Kidney (tissue), 22 donors: ENCODE measurements at places on chromosomes 16 and 17. TPM values are rescaled to one million over a fixed set of nuclear protein-coding genes. Genes with fewer than 3 reads are reported as not detected.

GPR139 gene
- total RNA-seq, result not detected

C17orf107 gene
- 4.4 TPM for total RNA-seq

COX6A2 gene
- not detected for total RNA-seq

CTF1 gene
- 7.3 TPM for total RNA-seq

DNA sequence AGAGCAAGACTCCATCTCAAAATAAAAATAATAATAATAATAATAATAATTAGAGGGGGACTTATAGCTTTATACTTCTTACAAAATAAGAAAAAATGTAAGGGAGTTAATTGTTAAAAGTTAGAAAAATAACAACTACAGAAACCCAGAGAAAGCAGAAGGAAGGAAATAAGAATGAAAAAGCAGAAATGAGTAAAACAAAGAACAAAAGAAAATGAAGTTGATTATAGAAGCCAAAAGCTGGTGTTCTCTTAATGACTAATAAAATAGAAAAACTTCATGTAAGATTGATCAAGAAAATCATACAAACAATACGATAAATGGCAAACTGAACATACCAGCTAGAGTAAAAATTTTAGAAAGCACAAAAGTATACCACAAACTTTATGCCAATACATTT is 6.8 kb upstream of the NSMCE1 start:
- no peaks in the 10 kb centered on the region for H3K36me3 ChIP-seq
- DNase-seq, result no peak
- no peak overlapping the region for H3K4me3 ChIP-seq
- H3K27me3 ChIP-seq, result no peaks in the 10 kb centered on the region
- no peaks in the 10 kb centered on the region for H3K4me1 ChIP-seq

RAB11FIP4 gene
- total RNA-seq, result 32.5 TPM

DNA sequence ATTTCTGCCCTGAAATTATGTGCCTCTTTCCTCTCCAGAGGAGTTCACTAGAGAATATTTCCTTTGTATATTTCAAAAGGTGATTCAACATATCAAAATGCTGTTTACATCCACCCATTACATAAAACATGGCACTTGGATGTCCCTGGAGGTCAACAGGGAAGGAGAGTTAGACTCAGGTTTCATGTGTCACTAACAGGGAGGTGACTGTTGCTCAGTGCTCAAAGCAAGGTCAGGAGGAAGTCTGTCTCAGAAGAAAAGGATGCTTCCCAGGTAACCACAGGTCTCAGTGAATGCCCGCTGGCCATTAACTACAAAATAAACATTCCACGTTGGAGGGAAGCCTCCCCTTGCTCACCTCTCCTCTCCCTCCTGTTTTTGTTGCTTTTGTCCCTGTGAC is 198.6 kb downstream of the AXIN2 start:
- H3K27me3 ChIP-seq, result no peaks in the 10 kb centered on the region
- H3K36me3 ChIP-seq, result no peaks in the 10 kb centered on the region
- peak; percentile 21 for DNase-seq
- H3K27ac ChIP-seq, result no peak overlapping the region
- H3K4me3 ChIP-seq, result no peak overlapping the region

- no peaks in the 10 kb centered on the region for H3K36me3 ChIP-seq
- no peak overlapping the region for H3K4me3 ChIP-seq
- H3K4me1 ChIP-seq, result no peaks in the 10 kb centered on the region
- DNase-seq, result no peak
- no peaks in the 10 kb centered on the region for H3K27me3 ChIP-seq
Measured at GRCh38 chr16:68640972-68641371, 4.1 kb upstream of the CDH3 start.

JPT2 gene
- total RNA-seq, result 89.3 TPM

DNA sequence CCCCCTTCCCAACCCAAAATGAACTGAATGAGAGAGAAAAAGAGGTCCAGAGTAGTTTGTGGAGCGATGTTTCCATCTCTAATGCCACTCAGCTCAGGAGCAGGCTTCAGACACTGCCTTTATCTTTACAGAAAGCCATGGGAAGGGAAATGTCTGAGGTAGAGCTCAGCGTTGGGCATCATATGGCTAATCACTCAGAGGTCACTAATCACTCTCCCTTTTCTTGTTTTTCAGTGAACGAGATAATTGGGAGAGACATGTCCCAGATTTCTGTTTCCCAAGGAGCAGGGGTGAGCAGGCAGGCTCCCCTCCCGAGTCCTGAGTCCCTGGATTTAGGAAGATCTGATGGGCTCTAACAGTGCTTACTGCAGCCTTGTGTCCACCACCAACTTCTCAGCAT is 9.8 kb downstream of the ESRP2 start:
- H3K36me3 ChIP-seq, result peaks cover 15% of the 10 kb centered on the region
- peaks cover 6% of the 10 kb centered on the region for H3K4me1 ChIP-seq
- no peak overlapping the region for H3K27ac ChIP-seq
- no peak for DNase-seq
- no peaks in the 10 kb centered on the region for H3K27me3 ChIP-seq

- no peak for DNase-seq
- no peaks in the 10 kb centered on the region for H3K36me3 ChIP-seq
- H3K4me3 ChIP-seq, result no peak overlapping the region
- no peak overlapping the region for H3K27ac ChIP-seq
- no peaks in the 10 kb centered on the region for H3K4me1 ChIP-seq
- H3K27me3 ChIP-seq, result no peaks in the 10 kb centered on the region
Measured at GRCh38 chr16:62130101-62130500, 93.9 kb upstream of the CDH8 start.

DNA sequence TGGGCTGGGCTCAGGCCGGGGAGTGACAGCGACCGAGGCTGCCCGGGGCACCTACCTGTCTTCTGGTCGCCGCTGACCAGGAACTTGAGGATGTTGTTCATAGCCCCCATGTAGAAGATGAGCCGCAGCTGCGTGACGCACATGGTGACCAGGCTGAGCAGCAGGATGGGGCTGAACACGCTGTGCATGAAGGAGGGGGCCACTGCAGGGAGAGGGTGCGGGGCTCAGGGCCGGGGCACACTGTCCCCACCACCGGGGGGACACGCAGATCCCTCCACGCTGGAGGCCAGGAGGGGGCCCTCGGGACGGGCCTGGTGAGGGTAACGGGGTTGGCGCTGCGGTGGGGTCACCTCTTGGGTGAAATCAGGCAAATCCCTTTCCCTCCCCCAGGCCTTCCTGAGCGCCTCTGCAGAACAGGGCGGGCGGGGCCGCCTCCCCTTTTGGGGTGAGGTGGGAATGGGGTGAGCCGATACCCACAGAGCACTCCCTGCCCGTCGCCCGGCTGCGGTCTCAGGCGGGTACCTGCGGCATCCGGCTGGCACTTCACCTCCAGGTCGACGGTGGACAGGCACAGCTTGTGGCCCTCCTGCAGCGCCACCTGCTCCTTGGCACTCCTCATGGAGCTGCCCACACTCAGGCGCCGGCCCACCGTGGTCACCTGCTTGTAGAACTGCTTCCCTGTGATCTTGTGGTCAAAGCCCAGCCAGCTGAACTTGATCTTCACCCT is 28.3 kb upstream of the PITPNA start:
- no peak for DNase-seq
- H3K4me3 ChIP-seq, result no peak overlapping the region
- H3K36me3 ChIP-seq, result no peaks in the 10 kb centered on the region
- no peaks in the 10 kb centered on the region for H3K4me1 ChIP-seq
- H3K27me3 ChIP-seq, result no peaks in the 10 kb centered on the region

GRCh38 chr16:79664407-79664806 is 63.9 kb upstream of the MAF start:
- no peaks in the 10 kb centered on the region for H3K36me3 ChIP-seq
- no peaks in the 10 kb centered on the region for H3K27me3 ChIP-seq
- H3K27ac ChIP-seq, result no peak overlapping the region
- no peaks in the 10 kb centered on the region for H3K4me1 ChIP-seq

DNA sequence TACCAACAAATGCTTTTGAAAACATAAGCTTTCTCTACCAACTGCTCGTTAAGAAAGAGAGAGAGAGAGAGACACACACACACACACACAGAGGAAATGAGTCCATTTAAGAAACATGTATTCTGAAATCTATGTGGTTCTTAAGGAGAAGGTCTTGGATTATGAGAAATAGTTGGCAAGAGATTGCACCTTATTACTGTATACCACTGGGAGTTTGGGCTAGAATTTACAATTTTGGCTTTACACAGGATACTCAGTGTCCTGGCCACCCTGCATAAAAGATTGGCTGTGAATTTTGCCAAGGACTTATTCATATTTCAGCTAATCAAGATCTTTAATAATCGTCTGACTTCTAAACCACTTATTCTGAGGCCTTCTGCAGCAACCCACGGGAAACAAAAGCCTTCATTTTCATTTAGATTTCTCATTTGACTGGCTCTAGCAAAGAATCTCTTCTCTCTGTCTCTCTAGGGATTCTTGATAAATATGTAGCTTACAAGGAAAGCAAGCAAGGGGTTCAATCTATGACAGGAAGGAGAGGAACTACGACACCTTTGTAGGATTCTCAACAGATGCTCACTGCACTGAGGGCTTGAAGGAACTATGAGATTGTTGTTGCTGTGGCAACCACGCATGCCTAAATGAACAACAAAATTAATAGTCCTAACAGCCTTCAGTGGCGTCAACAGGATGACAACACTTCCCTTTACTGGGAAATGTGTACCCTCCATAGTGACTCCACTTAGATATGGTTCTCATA is 75.3 kb upstream of the GNAO1 start:
- H3K36me3 ChIP-seq, result no peaks in the 10 kb centered on the region
- H3K4me1 ChIP-seq, result no peaks in the 10 kb centered on the region
- H3K27me3 ChIP-seq, result no peaks in the 10 kb centered on the region
- H3K4me3 ChIP-seq, result no peak overlapping the region

DNA sequence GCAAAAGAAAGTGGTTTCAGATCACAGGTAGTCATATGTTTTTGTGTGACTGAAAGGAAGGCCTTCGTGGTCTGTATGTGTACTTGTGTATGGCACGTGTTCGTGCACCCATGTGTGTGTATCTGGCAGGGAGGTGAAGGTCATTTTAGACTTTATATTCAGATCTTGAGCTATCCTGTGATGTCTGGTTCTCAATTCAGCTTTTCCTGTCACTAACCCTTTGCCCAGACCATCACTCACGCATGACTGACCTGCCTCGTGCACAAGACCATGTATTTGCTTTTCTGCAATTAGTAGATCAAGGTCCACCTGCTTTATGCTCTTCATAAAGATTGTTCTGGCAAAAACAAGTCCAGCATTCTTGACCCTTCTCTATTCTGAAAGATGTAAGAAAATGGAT is 139.7 kb upstream of the MAF start:
- H3K27me3 ChIP-seq, result no peaks in the 10 kb centered on the region
- H3K27ac ChIP-seq, result peak overlapping the region; percentile 45
- no peak overlapping the region for H3K4me3 ChIP-seq
- no peaks in the 10 kb centered on the region for H3K4me1 ChIP-seq
- no peaks in the 10 kb centered on the region for H3K36me3 ChIP-seq

CYGB gene
- total RNA-seq, result 12.6 TPM

GCGR gene
- total RNA-seq, result 9.3 TPM

DNA sequence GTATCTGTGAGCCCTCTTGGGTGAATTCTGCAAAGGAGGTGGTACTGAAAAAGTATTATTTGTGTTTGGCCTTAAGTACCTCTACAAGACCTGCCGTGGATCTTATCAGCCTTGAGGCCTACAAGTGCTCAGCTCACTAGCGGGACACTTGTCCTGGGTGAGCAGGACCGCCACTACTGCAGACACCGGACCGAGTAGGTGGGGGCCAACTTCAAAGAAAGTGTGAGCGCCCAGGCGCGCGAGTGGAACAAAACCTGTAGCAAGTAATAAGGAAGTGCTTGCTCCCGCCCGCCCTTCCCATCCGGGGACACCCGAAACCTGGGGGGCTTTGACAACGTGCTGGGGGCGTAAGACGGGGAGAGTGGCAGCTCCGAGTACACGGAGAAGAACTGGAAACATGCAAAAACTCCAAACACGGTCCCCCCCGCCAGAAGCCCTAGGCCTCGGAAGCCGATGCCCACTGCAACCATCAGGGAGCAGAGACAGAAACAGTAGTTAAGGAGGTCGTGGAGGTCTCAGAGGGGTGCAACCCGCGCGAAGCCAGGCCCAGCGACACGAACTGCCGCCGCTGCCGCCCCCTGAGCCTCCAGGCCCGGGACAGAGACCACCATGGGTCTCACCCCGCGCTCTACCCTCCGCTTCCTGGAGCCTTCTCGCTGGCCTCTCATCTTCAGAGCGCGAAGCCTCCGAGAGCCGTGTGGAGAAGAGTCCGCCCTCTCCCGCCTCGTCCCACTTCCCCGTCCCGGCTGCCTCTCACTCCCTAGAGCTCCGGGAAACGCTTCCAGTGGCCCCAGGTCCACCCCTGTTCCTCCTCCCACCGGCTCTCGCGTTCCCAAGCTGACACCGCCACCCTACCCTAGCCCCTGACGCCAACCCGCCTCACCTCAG is 537 bp downstream of the CNOT1 start:
- DNase-seq, result peak; percentile 85
- peaks cover 5% of the 10 kb centered on the region for H3K4me1 ChIP-seq
- H3K36me3 ChIP-seq, result no peaks in the 10 kb centered on the region
- no peaks in the 10 kb centered on the region for H3K27me3 ChIP-seq
- peak overlapping the region; percentile 83 for H3K4me3 ChIP-seq
- H3K27ac ChIP-seq, result peak overlapping the region; percentile 98

GRCh38 chr16:88929091-88929445 is 47.9 kb downstream of the CBFA2T3 start:
- no peak for DNase-seq
- H3K36me3 ChIP-seq, result no peaks in the 10 kb centered on the region
- H3K4me3 ChIP-seq, result no peak overlapping the region

DNA sequence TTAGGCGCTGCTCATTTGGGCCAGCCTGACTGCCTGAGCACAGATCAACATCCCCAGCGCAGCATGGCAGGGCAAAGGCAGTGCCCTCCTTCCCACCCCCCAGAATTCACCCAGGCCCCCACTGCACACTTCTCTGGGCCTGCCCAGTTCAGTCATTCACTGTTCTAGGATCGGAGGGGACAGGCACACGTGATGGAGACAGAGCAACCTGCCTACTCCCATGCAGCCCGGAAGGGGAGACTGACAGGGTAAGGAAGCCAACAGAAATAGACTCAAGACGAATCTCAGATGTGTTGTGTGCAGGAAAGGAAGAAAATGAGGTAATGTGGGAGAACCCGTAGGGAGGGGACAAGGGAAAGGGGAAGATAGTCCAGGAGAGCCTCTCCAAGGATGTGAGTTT is 59.2 kb upstream of the LYRM9 start:
- no peaks in the 10 kb centered on the region for H3K36me3 ChIP-seq
- no peak overlapping the region for H3K4me3 ChIP-seq
- H3K27ac ChIP-seq, result no peak overlapping the region
- H3K4me1 ChIP-seq, result no peaks in the 10 kb centered on the region
- H3K27me3 ChIP-seq, result no peaks in the 10 kb centered on the region

DNA sequence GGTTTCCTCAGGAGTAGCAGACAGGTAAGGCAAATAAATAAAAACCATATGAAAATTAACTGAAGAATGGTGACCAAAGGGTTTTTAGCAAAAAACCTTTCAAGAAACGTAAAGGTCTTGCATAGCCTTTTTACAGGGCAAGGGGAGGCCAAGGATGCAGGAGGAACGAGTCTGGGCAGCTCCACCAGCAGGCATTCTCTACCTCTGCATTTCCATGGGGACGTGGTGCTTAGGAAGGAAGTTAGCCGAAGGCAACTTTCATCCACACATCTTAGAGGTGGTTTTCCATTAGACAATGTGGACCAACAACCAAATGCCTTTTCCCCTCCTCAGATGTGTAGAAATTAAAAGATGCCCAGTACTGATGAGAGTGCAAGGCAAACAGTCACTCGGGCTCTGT is 20.7 kb downstream of the TOM1L2 start:
- H3K4me3 ChIP-seq, result no peak overlapping the region
- H3K36me3 ChIP-seq, result no peaks in the 10 kb centered on the region
- H3K4me1 ChIP-seq, result peaks cover 3% of the 10 kb centered on the region
- no peak overlapping the region for H3K27ac ChIP-seq
- DNase-seq, result no peak
- no peaks in the 10 kb centered on the region for H3K27me3 ChIP-seq

- no peaks in the 10 kb centered on the region for H3K27me3 ChIP-seq
- no peaks in the 10 kb centered on the region for H3K36me3 ChIP-seq
- DNase-seq, result peak; percentile 35
- H3K4me1 ChIP-seq, result no peaks in the 10 kb centered on the region
Measured at GRCh38 chr17:81380131-81380530, 15.1 kb upstream of the BAHCC1 start.
